Gastroesophageal sphincter (tissue), 4 donors: ENCODE measurements at places on chromosomes 4 and X.

GRCh38 chr4:174089711-174090110, 193.8 kb downstream of the FBXO8 start:
- no peak for ATAC-seq

- ATAC-seq: no peak
Observed at GRCh38 chrX:46876901-46877300, 35.3 kb upstream of the JADE3 start.

DNA sequence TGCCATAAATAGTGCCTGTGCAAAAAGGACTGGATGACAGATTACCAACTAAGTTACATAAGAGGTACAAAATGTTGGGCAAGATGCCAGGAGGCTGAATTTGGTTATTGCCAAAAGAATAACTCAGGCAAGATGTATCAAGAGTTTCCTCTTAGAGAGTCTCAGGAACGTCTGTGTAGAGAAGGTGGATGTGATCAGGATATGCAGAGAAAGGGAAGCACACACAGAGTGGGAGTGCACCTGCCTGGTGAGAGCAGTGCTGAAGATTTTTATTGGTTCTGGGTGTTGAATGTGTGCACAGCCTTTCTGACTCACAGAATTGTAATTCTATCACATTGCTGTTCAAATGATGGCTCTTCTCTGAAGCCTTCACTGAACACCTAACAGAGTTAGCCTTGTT, 156.8 kb upstream of the HS3ST1 start:
- no peak for ATAC-seq

- ATAC-seq: no peak
Observed at GRCh38 chr4:99148550-99148949, 4.5 kb upstream of the ADH4 start.

DNA sequence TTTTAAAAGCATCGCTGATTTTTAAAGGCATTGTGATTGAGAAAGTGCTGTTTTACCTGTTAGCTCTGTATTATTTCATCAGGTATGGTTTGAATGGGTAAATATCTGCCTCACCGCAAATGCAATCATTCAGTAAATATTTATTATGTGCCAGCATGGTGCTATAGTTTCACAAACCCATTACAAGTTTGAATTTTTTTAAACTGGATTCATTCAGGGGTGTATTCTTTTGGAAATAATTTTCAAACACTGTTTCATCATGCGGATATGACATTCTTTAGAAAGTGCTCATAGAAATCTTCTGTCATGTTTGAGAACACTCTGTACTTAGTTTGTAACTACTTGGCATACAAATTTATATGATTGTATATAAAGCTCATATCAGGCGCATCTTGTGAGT, 37.2 kb downstream of the LIMCH1 start:
- peak; percentile 50 for ATAC-seq
